ENCODE measurements at places on chromosomes 4 and X. TPM values are rescaled to one million over a fixed set of nuclear protein-coding genes. Genes with fewer than 3 reads are reported as not detected.

GRCh38 chr4:76449833-76450232 is 14.8 kb downstream of the SHROOM3 start:
- no peak for DNase-seq

DNA sequence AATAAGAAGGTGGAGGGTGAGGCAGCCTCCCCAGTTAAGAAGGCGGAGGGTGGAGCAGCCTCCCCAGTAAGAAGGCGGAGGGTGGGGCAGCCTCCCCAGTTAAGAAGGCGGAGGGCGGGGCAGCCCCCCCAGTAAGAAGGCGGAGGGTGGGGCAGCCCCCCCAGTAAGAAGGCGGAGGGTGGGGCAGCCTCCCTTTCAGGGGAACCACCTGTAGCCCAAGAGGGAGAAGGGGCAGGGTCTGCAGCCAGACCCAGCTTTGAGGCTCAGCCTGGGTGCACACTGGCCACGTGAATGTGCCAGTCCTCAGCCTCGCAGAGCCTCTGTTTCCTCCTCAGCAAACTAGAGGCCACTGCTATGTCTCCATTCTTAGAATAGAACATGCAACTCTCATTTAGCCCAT is 52.6 kb downstream of the HMX1 start:
- DNase-seq = no peak

DNA sequence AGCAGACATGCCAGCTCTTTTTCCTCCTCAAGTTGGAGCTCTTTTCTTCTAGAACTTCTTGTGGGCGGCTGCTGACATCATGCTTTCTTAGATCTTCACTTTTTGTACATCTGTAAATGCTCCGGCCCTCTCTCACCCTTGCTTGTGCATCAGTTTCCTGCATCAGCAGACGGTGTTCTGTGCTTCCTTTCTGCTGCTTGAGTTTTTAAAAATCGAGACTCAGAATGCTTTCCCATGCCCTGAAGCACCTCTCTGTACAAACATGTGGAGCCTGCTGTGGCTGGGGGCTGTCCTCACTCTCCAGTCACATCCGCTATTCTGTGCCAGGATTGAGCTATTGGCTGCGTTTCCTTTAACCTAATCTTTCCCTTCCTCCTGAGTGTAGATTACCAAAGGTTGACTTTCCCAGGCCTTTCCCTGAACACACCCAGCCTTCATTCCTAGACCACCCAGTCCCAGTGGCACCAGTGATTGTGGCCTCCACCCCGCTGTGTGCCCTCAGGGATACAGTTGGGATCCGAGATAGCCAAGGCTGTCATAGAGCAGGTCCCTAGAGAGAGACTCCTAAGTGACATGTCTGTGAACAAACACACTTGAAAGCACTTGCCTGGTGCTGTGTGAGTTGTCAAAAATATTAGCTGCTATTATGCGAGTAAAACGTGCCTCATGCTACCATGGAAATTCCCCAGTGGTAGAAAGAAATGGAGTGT is 41.9 kb downstream of the TNIP2 start:
- DNase-seq = peak; percentile 76

DNA sequence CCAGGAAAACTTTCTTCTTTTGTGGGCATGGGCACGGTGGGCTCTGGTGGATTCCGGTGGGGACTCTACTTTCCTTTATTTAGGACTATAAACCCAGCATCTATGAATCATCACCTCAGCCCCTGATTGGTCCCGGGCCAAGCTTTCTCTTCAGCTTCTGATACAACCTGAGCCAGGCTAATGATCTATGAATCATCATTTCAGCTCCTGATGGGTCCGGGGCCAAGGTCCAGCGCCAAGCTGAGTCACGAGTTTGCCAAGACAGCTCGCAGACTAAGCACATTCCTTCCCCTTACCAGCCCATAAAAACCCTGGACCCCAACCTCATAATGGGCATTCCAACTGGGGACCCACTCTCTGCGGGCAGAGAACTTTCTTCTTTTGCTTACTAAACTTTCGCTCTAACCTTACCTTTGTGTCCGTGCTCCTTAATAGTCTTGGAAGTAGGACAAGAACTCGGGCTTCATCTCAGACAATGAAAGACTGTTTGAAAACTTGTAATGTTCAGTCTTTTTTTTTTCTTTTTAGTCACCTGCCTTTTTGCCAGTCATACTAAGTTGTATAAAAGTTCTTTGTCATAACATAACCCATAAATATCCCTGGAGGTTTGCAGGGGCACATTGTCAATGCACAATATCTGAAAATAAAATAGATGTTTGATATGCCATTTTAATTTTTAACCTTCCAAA is 904.9 kb upstream of the EPHA5 start:
- DNase-seq = no peak

DNA sequence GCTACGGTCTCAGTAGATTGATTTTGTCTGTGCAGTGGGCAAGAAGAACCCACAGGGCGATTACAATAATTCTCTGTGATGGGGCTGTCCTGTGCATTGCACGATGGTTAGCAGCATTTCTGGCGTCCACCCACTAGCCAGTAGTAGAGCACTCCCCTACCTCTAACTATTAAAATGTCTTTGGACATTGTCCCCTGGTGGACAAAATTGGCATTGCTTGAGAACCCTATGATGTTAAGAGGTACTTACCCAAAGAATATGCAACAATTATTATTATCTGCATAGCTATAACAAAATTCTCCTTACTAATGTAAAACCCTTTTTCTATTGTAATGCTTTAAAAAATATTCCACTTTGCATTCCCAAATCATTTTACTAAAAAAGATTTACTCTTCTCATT is 109.5 kb upstream of the VCX3A start:
- no peak for DNase-seq

- DNase-seq = no peak
These were observed 30.8 kb downstream of the MRPL1 start for GRCh38 chr4:77893451-77893850.

GRCh38 chr4:139951021-139951420 is 203.0 kb downstream of the MAML3 start:
- peak; percentile 35 for DNase-seq

DNA sequence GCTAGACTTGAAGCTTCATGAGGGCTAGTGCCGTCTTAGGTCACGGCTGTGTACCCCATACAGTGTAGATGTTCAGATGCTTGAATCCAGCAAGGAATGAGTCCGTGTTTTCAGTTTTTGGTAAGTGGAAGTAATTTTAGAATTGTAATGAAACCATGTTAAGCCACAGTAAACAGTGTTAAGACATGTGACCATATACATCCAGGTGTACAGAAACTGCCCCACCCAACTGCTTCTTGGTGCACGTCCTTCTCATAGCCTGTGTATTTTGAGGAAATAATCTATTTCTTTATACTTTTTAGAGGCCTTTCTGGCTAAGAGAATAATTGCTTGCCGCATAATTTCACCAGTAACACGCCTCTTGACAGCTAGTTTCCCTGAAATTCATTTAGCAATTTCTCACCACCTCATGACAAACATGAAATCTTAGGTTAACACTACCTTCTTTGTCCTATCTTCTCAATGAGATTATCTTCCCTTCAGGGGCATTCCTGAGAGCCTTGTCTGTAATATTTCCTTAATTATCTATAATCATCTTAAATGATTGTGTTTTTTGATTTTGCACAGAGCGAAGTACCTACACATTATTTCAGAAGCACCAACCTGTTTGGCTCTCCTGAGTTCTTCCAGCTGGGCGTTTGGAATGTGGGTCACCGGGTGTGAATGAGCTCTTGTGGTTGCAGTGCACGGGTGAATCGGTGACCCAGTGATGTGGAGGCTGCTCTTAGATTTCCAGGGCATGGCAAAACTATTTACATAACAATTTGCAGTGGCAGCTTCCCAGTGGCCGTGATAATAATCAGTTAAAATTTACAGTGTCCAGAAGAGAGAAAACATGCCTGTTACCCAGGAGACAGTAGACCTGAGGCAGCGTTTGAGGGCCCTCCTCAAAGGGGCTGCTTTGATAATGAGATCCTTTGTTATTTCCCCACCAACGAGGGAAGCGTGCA is 50.2 kb upstream of the TADA2B start:
- DNase-seq = no peak

DNA sequence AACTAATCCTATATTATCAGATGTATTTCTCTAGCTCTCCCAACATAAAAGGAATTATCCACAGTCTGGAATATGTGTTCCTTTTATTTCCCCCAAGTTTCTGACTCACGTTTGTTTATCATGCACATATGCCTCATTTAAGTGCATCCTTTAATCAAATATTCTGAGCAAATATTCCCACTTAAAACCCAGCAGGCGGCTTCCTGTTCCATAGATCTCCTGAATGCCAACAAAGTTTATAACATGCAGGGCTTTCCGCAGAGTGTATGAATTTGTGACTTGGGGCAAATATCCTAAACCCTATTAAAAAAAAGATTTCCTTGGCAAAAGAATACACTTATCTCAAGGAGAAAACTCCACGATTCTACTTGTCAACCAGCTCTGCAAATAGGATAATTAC is 16.9 kb downstream of the GLRA2 start:
- no peak for DNase-seq

- no peak for DNase-seq
These were observed 23.4 kb downstream of the L1CAM start for GRCh38 chrX:153862369-153863250.

GRCh38 chr4:77601614-77602187 is 3.9 kb upstream of the CXCL13 start:
- no peak for DNase-seq

DNA sequence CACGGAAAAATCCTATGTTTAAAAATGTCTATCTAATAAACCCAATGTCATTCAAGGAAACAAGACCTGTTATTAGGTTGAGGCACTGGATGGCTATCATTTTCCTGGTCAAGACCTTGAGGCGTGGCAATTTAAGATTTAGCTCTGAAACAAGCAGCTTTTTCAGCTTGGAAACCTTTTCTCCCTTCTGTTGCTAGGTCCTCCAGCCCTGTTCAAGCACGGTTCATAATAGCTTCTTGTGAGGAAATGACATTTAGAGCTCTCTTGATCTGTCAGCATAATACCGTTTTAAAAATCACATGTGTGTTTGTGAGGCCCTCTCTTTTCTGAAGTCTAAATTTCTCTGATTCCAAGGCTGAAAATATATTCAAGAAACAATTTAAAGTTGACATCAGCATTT is 133.6 kb upstream of the GRPR start:
- no peak for DNase-seq

DNA sequence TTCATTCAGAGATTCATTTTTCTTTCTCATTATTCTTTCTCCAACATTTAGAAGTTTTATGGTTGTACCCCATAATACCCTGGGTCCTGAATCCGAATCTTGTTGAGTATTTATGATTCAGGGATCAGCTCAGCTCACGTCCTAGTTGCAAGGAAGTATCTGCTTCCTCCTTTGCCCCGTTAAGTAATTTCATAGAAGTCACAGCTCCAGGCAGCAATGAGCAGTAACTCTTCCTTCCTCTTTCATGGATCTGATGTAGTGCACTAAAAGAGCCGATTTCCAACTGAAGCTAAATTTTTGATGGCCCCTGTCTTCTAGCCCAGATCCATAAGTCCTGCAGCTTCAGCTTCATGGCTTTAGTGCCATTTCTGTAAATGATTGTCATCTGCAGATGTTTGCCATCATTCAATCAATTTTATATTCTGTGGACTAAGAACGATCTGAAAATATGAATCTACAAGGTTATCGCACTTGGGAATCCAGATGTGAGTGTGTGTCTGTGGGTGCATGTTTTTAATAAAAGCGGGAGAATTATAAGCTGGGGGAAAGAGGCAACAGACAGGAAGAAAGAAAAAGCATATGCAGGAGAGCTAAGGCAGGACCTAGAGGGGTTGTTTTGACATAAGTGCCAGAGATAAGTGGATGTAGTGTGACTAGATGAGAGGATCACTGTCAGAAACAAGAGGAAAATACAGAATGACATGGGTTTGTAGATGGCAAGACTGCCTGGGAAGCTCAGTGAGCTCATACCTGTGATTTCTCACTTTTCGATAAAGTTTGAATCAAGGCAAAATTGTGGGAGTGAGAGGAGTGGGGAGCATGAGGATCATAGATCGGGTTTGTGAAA is 17.5 kb downstream of the VEGFD start:
- DNase-seq = no peak

GRCh38 chrX:139446832-139447231 is 83.7 kb upstream of the F9 start:
- no peak for DNase-seq

DKC1 gene
- 45.2 TPM for total RNA-seq

NOCT gene
- 24.5 TPM for total RNA-seq

Measured in hematopoietic multipotent progenitor cell (in vitro differentiated cells).